ENCODE measurements at places on chromosomes 5 and 9. TPM values are rescaled to one million over a fixed set of nuclear protein-coding genes. Genes with fewer than 3 reads are reported as not detected.
A peak's percentile ranks its signal among the peaks of the same experiment; 100 is the strongest.

- no peak for DNase-seq
Observed at GRCh38 chr5:174599992-174600391, 124.4 kb upstream of the MSX2 start.

Gene PCDHB5
- total RNA-seq, result 4.9 TPM

- peak; percentile 42 for DNase-seq
Observed at GRCh38 chr9:100428871-100429654, 2.1 kb downstream of the MSANTD3 start.

DNA sequence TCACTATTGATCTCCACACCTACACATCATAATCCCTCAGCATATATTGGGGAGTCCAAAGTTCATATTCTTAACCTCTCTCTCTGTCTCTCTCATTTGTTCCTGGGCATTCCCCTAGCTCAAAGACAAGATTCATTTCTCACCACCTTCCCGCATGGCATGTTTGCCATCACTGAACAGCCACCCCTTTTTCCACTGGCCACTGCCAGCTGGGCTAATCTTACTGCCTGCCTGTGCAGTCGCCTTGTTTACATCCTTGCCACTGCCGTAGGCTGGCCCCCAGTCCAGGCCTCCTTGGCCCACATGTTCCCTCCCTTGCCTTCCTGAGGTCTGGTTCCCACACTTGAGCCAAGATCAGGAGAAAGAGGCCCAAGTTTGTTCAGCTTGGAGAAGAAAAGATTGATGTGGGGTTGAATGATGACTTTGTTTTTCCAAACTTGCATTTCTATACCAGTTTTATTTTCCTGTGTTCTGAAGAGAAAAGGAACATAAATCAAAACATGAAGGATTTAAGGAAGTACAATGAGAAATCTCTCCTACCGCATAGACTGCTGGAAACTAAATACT lies 80.2 kb downstream of the PLAC8L1 start:
- DNase-seq, result no peak

- DNase-seq, result no peak
Observed at GRCh38 chr5:142346706-142347105, 21.9 kb upstream of the SPRY4 start.

Gene FOXD4L4
- 0.17 TPM for total RNA-seq

Gene PLPPR1
- 2.2 TPM for total RNA-seq

- DNase-seq, result peak; percentile 37
Observed at GRCh38 chr9:83538172-83538889, at the start of gene FRMD3. Gene FRMD3 (minus strand): TSS chr9:83538401. CDS start chr9:83538231, 170 bp downstream.

GRCh38 chr9:14935964-14936363 lies 25.7 kb upstream of the FREM1 start:
- DNase-seq, result no peak

- no peak for DNase-seq
Observed at GRCh38 chr5:41763081-41763480, 107.1 kb downstream of the OXCT1 start.

Gene MEF2C
- total RNA-seq, result 6.2 TPM

- DNase-seq, result no peak
Observed at GRCh38 chr5:52743012-52743411, 44.7 kb upstream of the ITGA1 start.

Gene CTXN3
- not detected for total RNA-seq
